ENCODE measurements at places on chromosomes 4 and X.

DNA sequence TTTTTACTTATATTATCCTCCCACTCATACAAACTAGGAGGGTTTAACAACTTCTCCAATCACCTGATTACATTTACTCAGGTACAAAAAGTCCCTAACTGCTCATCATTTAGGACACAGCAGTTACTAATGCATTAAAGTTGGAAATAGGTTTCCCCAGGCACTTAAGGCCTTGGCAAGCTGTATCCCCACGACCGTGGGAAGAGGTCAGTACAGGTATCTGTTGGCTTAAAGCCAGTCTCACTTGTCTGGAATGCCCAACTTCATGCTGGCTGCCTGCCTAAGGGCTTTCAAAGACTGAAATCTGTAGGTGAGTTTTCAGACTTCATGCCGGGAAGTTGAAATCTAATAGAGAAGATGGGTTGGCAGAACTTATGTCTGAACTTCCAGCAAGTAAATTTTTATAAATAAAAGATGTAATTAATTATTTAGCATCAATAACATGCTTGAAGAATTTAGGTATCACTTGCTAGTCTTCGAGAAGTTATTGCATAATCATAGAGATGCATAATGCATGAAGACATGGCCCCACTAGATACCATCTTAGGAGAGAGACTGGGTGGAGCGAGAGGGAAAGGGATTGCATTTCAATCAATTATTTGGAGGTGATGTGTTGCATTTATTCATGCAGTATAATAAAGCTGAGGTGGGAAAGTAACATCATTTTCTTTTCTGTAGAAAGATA is 54.2 kb downstream of the SCD5 start:
- DNase-seq, result peak; percentile 7

GRCh38 chrX:25144043-25144940 is 128.5 kb upstream of the ARX start:
- DNase-seq, result peak; percentile 58

DNA sequence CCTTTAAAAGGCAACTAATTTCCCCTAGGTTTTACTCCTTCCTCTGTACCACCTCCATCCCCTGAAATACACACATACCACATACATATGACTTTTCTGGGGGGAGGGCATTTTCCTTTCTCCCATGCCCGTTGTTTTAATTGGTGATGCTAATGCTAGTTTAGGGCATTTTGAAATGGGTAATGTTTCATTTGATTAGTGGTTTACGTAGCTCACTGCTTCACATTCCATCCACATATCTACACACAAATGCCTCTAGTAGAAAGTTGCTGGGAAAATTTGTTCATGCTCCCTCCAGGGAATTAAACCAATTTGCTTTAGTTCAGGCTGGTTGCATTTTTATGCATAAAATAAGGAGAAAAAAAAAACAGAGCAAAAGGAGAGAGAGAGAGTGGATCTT is 231.2 kb downstream of the FRAS1 start:
- no peak for DNase-seq

DNA sequence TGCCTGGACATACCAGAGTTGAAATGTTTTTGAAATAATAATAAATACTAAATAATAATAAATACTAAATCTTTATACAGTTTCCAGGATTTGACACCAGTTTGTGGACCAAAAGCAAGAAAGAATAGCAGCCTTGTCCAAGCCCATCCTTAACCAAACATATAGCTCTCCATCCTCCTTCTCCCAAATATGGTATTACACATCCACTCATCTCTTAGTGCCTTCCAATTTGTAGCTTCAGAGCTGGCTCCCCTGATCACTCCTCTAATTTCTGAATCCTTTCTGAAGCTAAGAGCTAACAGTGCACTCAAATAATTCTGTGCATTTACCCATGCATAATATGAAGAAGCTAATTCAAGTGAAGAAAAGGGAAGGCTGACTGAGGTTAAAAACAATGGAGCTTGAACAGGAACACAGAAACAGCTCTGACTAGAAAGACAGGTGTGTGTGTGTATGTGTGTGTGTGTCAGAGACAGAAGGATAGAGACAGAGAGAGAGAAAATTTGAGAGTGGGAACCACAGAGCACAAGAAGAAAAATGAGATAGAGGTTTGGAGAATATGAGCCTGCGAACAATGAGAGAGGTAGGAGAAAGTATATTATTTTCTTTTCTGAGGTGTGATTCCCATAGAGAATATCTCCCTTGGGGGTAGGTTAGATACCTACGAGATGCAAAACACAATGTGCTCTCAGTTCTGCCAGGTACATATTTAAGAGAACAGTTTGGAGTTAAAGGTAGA is 123.5 kb downstream of the CAMK2D start:
- no peak for DNase-seq

DNA sequence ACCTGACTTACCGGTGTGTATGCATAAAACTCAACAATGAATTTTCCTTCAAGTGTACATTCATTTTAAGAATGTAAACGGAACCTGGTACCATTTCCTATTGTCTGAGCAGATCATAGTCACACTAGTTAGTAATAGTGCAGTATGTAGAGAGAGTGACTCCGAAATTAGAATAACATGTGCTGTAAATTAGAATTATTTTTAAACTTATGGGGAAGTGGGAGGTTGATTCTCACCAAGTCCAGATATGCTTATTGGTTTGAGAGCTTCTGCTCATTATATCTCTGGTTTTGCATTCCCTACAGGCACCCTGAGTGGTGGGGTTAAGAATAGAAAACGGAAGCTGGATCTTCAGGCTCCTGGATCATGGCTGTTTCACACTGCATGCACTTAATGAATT is 39.6 kb downstream of the KLF3 start:
- no peak for DNase-seq

GRCh38 chrX:27964432-27964831 is 16.8 kb downstream of the DCAF8L1 start:
- peak; percentile 14 for DNase-seq

- no peak for DNase-seq
Measured at GRCh38 chr4:53629296-53629695, 38.0 kb upstream of the LNX1 start.

- DNase-seq, result no peak
Measured at GRCh38 chr4:7397206-7398103, 37.3 kb downstream of the PSAPL1 start.

GRCh38 chr4:7055990-7056325 is 11.9 kb downstream of the GRPEL1 start:
- DNase-seq, result no peak

DNA sequence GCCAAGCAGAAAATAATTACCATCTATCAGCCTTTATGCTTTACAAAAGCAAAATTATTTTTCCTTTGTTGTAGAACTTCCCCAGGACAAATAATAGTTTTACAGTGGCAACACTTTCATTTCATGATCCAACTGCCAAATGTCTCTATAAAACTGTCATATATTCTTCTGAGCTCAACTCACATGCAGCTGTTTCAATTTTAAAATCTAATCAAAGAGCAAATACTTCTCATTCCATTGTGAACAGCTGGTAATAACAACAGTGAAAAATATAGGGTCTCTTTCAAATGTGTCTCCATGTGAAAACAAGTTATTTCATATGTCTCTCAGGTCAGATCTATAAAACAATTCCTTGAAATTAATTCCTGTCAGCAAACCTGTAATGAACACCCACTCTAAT is 270.6 kb upstream of the SLC7A11 start:
- no peak for DNase-seq

DNA sequence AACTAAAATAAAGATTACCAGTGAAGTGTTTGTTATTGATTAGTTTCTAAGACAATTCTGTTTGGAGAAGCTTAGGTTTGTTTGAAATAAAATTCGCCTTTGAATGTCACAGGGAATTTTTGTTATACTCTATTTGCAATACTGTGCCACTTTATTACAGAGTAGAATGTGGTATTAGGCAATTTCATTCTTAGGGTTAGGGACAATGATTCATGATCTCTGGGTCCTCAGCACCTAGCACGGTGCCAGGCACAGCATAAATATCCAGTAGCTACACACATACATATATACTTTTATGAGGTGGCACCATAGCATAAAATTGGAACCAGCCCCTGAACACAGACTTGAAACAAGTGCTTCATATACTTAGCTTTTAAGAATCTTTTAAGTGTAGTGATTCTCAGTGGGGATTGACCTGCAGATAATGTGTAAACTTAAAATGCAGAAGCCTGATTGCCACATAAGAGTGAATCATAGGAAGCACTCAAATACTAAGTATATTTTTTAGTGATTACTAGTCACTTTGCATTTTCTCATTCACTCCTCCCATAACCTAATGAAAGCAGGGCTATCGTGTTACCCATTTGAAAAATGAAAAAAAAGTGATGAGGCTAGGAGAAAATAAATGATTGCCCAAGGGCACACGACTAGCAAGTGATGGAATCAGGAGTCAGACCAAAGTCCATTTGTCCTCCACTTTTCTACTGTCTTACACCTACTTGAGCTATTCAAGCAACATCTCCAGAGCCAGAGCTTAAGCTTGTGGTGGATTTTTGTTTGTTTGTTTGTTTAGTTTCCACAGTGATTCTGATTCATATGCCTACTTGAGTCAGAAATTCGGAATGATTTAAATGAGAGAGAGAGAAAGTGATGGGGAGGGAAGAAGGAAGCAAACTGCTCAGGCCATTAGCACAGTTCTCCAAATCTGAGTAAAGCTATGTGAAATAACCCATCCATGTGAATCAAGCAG is 366.0 kb upstream of the FGF13 start:
- peak; percentile 49 for DNase-seq

DNA sequence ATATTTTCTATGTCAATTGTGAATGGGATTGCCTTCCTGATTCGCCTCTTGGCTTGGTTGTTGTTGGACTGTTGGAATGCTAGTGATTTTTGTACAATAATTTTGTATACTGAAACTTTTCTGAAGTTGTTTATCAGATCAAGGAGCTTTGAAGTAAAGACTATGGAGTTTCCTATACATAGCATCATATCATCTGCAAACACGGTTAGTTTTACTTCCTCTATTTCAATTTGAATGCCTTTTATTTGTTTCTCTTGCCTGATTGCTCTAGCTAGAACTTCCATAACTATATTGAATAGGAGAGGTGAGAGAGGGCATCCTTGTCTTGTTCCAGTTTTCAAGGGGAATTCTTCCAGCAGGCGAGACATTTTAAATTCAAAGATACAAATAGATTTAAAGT is 226.5 kb downstream of the FBXO8 start:
- DNase-seq, result no peak

GRCh38 chr4:174449152-174449551 is 73.1 kb downstream of the HPGD start:
- no peak for DNase-seq

- DNase-seq, result peak; percentile 37
Measured at GRCh38 chr4:127782275-127783025, at the start of gene HSPA4L. TSS of gene HSPA4L (plus strand) at chr4:127782322. CDS start at chr4:127782551, 229 bp downstream.

GRCh38 chr4:35548921-35549320 is 695.4 kb downstream of the ARAP2 start:
- no peak for DNase-seq

DNA sequence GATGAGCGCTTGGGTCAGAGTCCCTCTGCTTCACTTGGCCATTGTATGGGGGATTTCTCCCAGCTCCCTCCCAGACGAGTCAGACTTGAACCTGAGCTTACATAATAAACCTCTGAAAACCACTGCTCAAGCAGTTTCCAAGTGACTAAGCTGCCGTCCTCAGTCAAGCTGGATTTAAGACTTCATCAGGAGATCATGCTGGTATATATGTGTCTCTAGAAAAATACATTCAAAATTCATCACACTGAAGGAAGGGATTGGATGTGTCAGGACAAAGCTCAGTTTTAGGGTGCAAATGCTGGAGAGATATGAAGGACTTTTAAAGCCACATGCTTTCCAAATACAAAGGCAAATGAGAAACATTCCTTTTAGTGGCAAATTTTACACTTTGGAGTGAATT is 114.3 kb downstream of the QDPR start:
- DNase-seq, result no peak

GRCh38 chrX:123298026-123298425 is 113.9 kb downstream of the GRIA3 start:
- DNase-seq, result no peak

GRCh38 chr4:57061395-57061794 is 48.8 kb downstream of the IGFBP7 start:
- DNase-seq, result no peak

GRCh38 chrX:42466332-42467046 is 311.5 kb downstream of the PPP1R2C start:
- no peak for DNase-seq

GRCh38 chrX:155094468-155095061 is 23.3 kb downstream of the BRCC3 start:
- DNase-seq, result peak; percentile 23

DNA sequence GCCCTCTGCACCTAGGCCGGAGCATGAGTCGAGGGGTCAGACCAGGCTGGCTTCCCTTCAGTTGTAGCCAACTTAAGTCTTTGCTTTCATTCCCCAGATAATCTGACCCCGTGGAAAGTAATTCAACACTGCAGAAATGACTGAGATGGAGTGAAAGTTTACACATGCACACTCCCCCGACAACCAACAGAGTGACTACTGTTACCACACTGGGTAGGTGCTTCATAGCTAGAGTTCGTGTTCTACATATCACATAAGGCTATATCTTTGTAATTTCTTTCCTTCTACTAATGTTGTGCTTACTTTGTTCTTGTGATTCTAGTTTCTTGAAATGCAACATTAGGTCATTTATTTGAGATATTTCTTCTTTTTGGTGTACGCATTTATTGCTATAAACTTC is 7.2 kb upstream of the CTAG2 start:
- no peak for DNase-seq

- peak; percentile 86 for DNase-seq
Measured at GRCh38 chr4:87843936-87844335, 11.2 kb downstream of the MEPE start.

- DNase-seq, result peak; percentile 30
Measured at GRCh38 chrX:133444952-133445831, 29.9 kb upstream of the GPC4 start.

DNA sequence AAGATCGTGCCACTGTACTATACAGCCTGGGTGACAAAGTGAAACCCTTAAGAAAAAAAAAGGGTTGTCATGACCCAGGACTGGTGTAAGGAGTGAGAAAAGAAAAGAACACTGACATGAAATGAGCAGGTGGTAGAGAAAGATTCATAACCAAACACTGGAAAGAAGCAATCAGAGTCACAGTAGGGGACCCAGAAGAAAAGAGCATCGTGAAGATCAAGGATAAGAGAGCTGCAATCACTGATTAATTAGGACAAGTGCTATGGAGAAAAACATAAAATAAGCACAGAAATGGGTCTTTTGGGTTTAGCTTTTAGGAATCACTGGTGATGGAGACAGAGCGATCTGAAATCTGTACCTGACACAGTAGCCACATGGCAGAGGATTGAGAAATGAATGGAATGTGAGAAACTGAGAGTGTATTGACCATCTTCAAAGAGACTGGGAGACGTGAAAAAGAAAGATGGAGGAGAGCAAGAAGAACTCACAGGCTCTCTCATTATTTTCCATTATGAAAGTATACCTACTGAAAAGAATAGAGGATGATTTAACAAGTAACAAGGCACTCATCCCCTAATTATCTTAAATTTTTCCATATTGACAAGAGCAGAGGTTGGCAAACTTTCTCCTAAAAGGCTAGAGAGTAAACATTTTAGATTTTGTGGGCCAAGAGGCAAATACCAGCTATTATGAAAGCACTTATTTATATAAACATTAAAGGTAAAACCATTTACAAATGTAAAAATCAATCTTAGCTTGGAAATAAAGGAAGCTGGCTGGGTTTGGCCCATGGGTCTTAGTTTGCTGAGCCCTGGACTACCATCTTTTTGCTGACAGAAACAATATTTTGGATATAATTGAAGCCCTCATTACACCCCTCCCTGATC is 7.3 kb downstream of the TMEM154 start:
- DNase-seq, result no peak

Data from astrocyte of the spinal cord (primary cell).